Stimulated activated CD8-positive, alpha-beta memory T cell treated with anti-CD3 and anti-CD28 coated beads, Interleukin-4, amount 100 ng/mL, for 1 hour (primary cell): ENCODE measurements at places on chromosomes 3 and 15.

DNA sequence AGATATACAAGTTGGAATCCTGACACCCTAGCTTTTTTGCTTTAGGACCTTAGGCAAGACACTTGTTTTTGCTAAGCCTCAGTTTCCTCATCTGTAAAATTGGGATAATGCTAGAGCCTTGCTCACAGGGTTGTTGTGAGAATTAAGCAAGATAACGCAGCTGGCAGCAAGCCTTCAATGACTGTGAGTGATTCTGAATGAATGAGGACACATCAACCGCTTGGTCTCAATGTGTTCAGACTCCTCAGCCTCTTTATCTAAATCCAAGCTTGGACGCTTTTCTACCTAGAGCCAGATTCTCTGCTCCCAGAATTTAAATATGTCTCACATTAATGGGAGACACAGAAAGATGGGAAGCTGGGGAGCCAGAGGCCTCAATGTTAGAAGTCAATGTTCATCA lies 11.8 kb upstream of the TLE3 start:
- DNase-seq = no peak

- DNase-seq = no peak
Observed at GRCh38 chr3:59273976-59274375, 224.2 kb upstream of the CFAP20DC start.

DNA sequence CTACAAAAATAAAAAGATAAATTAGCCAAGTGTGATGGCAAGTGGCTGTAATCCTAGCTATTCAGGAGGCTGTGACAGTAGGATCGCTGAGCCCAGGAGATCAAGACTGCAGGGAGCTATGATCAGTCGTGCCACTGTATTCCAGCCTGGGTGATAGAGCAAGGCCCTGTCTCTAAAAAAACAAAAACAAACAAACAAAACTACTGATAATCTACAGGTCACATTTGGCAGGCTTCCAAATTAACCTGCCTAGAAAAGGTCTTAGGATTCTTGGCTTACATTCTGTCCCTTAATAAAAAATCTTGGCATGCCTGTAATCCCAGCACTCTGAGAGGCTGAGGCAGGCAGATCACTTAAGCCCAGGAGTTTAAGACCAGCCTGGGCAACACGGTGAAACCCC lies 33.4 kb upstream of the SETD2 start:
- no peak for DNase-seq

DNA sequence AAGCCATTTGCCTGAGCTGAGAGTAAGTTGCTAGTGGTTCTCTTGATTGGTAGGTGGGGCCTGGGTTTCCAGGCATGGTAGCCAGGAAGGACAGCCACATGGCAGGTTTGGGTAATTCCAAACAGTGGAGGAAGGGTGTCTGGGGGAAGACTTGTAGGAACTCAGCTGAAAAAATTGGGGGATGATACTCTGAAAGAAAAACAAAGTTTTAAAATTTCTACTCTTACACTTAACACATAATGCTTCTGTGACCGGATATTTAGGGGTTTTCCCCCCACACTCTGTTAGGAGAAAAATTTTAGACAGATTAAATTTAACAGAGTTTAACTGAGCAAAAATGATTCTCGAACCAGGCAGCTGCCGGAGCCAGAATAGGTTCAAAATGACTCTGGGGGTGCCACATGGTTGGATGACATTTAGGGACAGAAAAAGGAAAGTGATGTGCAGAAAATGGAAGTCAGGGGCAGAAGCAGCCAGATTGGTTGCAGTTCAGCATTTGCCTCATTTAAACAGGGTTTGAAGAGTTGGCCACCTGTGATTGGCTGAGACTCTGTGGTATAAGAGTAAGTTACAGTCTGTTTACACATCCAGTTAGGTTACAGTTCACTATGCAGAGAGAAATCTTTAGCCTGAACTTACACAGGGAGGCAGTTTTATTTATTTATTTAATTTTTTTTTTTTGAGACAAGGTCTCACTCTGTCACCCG lies 8.1 kb downstream of the B2M start:
- DNase-seq = no peak

GRCh38 chr3:36837089-36837488 lies 72.7 kb upstream of the DCLK3 start:
- no peak for DNase-seq

DNA sequence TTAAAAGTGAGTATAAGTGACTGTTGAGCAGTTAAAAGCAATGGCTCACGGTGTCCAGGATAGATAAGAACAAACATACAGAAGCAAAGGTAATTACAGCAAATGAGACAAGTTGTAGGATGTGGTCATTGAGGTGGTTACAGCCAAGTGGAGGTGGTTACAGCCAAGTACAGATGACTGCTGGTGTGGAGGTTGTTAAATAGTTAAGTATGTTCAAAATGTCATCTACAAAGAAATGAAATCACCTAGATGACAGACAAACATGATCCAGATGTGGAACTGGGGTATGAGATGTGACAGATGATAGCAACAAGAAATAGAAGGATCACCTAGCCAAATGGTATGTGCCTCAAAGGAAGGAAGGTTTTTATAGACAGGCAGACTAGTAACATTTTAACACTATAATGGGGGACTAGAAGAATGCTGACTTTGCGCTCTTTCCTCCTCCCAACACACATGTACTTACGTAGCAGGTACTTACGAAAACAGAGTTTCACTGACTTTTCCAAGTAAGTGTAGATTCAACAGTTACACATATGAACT lies 6.8 kb upstream of the ANKRD28 start:
- DNase-seq = no peak
